ENCODE measurements at places on chromosomes 1 and 21.

DNA sequence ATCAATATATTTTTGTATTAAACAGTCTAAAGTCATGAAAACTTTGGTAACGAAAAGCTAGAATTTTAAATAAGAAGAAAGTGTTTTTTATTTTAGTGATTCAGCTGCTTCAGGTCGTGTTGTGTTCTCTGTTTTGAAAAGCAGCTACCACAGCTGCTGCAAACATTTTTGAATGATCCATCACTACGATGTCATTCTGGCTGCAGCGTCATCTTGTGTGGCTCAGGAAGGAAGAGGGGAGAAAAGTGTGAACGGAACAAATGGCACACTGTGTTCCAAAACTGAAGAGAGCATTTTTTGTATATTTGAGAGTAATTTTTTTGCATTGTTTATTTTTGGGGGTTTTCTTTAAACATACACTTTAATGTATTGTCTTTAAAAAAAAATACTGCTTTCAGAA lies 323.0 kb upstream of the ADGRL2 start:
- no peak for DNase-seq

DNA sequence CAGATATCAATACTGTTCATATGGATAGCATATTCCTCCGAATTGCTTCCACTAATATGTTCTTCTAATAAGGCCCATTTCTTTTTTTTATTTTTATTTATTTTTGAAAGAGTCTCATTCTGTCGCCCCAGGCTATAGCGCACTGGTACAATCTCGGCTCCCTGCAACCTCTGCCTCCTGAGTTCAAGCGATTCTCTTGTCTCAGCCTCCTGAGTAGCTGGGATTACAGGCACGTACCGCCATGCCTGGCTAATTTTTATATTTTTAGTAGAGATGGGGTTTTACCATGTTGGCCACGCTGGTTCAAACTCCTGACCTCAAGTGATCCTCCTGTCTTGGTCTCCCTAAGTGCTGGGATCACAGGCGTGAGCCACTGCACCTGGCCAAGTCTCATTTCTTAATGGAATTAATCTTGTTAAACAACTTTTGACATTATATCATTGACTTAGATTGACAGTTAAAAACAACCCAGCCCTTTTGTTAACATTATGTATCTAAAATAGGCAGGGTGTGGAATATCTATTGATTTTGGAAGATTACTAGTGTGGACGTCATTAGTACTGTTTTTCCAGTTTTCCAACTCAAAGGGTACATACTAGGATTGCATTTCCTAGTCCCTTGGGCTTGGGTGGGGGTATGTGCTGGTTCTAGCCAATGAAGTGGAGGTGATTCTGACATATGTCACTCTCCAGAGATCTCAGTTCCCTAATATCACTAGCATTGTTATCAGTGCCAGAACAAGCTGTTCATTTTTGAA lies 281.4 kb downstream of the GRIK1 start:
- no peak for DNase-seq

DNA sequence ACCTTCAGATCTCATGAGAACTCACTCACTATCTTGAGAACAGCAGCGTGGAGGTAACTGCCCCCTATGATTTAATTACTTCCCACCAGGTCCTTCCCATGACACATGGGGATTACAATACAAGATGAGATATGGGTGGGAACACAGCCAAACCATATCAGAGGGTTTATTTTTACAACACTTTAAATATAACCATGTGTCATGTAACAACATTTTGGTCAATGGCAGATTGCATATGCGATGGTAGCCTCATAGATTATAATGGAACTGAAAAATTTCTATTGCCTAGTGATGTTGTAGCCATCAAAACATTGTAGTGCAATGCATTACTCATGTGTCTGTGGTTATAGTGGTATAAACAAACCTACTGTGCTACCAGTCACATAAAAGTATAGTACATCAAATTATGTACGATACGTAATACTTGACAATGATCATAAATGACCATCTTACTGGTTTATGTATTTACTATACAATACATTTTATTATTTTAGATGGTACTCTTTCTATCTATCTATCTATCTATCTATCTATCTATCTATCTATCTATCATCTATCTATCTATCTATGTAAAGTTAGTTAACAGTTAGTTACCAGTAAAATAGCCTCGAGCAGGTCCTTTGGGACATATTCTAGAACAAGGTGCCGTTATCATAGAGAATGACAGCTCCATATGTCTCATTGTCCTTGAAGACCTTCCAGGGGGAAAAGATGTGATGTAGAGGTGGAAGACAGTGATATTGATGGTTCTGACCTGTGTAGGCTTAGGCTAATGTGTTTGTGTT lies 12.6 kb upstream of the S100B start:
- no peak for DNase-seq

DNA sequence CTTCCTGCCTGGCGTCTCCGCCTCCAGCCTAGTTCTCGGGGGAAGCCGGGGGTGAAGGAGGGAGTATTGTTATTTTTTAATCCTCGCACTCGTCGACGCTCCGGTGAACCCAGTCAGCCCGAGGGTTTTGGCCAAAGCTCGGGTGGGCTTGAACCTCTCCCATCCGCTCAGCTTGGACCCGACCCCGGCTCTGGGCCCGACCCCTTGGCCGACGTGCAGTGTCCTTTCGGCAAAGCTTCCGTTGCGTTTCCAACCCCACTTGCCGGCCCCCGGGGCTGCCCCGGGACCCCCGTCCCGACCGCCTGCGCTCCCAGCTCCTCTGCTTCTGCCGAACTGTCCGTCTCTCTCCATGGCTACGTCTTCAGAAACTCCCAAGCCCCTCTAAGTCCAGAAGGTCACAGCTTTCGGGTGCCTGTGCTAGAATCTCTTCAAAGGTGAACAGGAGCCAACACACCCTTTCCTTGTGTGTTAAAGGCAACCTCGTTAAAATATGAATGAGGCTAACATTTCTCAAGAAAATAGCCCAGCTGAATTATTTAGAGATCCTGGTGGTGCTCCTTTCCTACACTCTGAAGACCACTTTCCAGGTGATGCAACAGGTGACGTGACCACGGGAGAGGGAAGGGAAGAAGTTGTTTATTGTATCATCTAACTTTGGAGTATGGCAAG lies 647 bp downstream of the DESI2 start:
- no peak for DNase-seq

DNA sequence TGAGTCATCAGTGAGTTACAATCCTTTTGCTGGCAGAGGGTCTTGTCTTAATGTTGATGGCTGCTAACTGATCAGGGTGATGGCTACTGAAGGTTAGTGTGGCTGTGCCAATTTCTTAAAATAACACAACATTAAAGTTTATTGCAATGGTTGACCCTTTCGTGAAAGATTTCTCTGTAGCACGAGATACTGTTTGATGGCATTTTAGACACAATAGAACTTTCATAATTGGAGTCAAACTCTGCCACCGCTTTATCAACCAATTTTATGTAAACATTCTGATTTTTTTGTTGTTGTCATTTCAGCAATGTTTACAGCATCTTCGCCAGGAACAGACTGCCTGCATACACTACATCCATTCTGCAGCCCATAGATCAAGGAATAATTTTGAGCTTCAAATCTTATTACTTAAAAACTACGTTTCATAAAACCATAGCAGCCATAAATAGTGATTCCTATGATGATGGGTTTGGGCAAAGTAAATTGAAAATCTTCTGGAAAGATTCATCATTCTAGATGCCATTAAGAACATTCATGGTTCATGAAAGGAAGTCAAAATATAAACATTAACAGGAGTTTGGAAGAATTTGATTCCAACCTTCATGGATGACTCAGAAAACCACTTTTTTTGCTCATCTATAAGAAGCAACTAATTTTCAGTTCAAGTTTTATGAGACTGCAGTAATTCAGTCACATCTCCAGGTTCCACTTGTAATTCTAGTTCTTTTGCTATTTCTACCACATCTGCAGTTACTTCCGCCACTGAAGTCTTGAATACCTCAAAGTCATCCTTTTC lies 85.9 kb downstream of the TYW3 start:
- no peak for DNase-seq

DNA sequence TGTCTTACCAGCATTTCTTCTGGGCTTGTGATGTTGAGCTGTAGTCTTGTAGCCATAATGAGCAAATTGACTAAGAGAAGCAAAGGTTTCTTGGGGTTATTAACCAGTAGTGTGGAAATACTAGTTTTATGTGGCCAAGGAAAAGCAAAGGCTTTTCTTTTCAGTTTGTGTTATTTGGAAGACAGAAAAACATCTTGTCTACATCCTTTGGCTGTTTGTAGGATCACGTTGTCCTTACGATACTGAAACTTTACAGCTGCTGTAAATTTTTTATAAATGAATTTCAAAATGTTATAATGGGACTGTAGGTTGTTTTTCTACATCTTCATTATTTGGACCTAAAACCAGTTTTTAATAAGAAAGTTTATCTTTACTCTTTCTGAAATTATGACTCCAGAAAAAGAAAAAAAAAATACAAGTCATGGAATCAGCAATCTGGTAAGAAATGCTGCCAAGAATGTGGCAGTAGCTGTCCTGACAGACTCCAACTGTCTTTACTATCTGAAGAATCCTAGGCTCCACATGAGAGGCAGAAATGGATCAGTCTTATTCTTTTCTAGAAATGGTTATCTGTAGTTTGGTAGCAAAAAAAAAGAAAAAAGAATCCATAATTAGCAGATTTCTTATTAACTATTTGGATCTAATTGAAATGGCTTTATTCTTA lies 41.6 kb upstream of the QSOX1 start:
- no peak for DNase-seq

DNA sequence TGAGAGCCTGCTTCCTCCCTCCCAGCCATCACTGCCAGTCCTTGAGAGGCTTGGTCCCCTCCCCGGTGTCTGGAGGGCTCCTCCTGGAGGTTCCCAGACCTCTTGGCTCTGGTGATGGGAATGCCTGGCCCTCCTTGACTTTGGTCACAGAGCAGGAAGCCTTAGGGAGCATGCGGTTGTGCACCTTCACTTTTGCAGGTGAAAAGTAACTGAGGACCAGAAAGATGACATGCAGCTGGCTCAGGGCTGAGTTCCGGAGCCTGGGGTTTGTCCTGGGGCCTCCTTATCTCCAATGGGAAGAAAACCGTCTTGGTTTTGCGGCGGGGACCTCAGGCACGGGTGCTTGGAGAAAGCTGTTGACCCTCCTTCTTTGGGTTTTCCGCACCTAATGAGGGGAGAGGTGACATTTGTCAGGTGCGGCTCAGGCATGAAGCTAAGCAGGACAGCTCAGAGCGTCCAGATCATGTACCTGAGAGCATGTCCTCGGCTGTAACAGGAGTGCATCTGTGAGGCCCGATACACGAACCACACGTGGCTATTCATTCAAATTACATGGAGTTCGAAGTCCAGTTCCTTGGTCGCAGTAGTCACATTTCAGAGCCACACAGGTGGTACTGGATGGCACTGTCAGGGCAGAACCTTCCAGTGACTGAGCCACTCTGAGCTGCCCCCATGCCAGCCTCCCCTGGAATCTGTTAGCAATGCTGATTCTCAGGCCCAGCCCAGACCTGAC lies 608 bp upstream of the MX2 start:
- no peak for DNase-seq

- DNase-seq: no peak
These were observed 144.6 kb downstream of the LRIG2 start for GRCh38 chr1:113217447-113218208.

DNA sequence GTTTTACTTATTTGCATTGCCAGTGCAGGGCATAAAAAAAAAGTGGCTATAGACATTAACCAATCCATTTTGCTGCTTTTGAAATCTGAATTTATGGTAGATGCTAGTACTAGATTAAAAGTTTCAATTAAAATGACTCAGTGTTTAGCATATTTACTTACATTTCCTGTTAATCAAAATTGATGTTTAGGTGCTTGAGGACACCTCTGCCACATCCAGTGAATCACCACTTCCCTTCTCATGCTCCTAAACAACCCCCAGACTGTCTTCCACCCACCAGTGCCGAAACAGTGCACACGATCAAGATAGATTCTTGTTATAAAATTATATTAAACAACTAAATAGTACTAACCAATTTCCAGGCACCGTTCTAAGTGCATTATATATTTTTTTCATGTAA lies 32.7 kb downstream of the HSD17B7 start:
- DNase-seq: no peak

- DNase-seq: no peak
These were observed 15.9 kb downstream of the DUSP10 start for GRCh38 chr1:221725735-221726672.

DNA sequence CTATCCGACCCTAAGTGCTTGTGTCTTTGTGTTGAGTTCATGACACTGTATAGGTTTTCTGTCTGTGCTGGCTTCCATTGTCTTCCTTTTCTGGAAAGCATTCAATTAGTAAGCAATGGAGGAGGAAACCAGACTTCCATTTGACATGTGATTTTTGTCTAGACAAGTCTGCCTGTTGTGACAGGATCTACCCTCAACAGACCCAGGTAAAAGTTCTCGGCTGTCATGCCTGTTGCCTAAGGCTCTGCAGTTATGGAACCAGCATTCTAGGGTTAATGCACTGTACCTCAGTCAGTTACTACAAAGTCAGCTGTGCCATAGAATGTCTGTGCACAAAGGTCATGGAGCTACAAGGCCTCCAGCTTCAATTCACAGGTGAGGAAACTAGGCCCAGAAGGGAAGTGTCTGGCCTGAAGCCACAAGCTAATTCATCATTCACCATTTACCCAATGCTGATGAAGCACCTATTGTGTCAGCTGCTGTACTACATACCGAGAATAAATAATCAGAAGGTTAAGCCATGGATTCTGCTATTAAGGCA lies 72.3 kb downstream of the PLPP3 start:
- no peak for DNase-seq

DNA sequence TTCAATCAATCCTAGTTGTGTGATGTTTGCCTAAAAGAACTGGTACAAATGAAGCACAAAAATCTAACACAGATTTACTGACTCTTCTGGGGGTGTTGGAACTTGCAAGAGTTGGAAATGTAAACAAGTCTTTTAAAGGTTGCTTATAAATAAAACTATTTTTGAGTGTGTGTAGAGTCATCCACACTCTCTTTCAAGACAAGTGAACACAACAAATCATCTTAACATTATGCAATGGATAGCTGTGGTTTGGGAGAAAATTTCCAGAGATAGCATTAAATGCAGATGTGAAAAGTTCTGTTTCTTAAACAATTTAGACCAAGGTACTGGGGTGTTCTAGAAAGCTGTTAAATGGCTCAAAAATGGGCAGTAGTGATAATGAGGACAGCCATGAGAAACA lies 28.7 kb downstream of the C1orf87 start:
- no peak for DNase-seq

DNA sequence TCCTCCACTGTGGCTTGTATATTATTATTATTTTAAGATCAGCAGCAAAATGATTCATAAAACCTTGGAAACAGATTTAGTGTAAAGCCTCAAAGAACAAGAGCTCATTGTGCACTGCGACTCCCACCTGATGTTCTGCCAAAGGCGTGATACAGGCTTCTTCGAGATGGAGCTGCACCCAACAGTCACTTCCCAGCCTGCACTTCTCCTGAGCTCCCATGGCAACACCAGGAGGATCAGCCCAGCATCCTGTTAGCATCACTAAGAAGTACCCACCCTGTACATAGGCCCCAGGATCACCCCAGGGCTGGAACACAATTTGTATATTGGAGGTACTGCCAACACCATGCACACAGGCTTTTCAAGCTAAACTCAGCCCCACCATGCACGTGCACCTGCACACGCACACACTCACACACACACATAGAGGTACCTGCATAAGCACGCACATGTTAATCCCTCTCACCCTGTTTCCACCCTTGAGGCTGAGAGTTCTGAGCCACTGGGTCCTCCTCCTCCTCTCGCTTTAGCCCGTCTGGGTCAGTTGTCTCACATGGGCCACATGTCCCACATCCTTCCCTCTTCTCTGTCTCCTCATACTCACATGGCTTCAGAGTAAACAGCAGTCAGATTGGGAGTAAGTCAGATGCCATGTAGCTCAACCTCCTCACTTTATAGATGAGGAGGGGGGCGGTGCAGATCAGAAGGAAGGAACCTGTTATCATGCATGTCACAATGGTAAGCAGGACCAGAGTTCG lies 281.9 kb upstream of the POU3F1 start:
- no peak for DNase-seq
